Cortex of kidney (tissue), 1 donor: ENCODE measurements at places on chromosomes 13 and 19.

DNA sequence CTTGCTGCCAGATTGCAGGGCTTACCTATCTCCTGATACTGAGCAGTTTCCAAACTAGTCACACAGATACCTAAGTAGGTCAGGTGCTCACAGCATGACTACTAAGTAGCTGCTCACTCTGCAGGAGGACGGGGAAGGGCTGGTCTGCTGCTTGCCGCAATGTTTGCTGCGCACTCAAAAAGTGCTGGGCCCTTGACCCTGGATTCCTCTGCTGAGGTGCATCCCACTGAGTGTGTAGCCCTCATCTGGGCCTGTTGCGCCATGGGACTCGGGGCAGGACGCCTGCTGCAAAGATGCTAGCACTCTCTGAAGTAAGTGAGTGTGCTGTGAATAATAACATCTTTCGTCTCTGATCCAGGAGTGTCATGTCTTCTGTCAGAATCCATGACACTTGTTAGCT lies 59.2 kb upstream of the MEDAG start:
- DNase-seq: no peak

- no peak for DNase-seq
Observed at GRCh38 chr13:30257468-30258099, 49.8 kb downstream of the KATNAL1 start.

GRCh38 chr13:44078806-44079376 lies 199.2 kb downstream of the LACC1 start:
- DNase-seq: no peak

DNA sequence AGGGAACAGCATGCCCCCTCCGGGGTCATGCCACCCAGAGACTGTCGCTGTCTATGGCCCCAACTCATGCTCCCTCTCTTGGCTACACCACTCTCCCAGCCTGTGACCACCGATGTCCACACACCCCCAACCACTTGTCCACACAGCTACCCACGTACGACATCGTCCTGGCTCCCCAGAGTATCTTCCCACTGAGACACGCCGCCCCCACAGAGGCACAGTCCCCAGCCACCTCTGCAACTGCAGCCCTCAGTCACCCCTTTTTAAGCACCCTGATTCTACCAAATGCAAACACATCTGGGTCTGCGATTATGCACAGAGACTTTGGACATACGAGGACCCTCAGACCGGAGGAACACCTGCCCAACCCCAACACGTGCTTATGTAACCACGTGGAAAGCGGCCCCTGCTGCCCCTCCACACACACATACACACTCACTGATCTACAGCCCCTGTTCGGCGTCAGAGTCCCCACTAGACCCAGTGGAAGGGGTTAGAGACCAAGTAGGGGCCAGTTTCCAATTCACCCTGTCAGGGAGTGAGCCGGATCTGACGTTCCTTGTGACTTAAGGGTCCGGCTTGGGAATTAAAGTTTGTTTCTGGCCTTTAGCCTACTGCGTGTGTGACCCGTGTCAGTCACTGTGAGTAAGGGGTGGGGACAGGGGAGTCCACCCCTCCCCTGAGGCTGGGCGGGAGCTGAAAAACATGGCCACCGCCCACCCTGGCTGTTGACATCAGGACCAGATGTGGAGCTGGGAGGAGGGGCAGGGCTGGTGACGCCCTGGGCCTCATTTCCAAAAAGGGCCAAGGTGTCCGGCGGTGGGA lies 11.9 kb upstream of the AXL start:
- no peak for DNase-seq

- DNase-seq: no peak
Observed at GRCh38 chr19:42024622-42025111, 30.6 kb upstream of the ATP1A3 start.
